Mononuclear cell (primary cell): ENCODE measurements at places on chromosomes 6 and 20. TPM values are rescaled to one million over a fixed set of nuclear protein-coding genes. Genes with fewer than 3 reads are reported as not detected.

Gene SLC22A2
- not detected for total RNA-seq

Gene PDE7B
- 0.42 TPM for total RNA-seq

Gene SYTL3
- total RNA-seq, result 35.7 TPM

Gene SDC4
- total RNA-seq, result 17.1 TPM

Gene TFB1M
- total RNA-seq, result 7.3 TPM

Gene PXDC1
- total RNA-seq, result 1.6 TPM

Gene C6orf52
- not detected for total RNA-seq

Gene RTN4IP1
- total RNA-seq, result 2.9 TPM

Gene CPNE5
- 6.9 TPM for total RNA-seq

Gene PTCHD4
- 0.10 TPM for total RNA-seq

Gene RAB5IF
- total RNA-seq, result 96.2 TPM

Gene NELFCD
- 37.2 TPM for total RNA-seq

Gene COL9A3
- not detected for total RNA-seq

Gene SEMG1
- not detected for total RNA-seq
